ENCODE measurements at places on chromosomes 16 and 17. TPM values are rescaled to one million over a fixed set of nuclear protein-coding genes. Genes with fewer than 3 reads are reported as not detected.
A peak's percentile ranks its signal among the peaks of the same experiment; 100 is the strongest.

DNA sequence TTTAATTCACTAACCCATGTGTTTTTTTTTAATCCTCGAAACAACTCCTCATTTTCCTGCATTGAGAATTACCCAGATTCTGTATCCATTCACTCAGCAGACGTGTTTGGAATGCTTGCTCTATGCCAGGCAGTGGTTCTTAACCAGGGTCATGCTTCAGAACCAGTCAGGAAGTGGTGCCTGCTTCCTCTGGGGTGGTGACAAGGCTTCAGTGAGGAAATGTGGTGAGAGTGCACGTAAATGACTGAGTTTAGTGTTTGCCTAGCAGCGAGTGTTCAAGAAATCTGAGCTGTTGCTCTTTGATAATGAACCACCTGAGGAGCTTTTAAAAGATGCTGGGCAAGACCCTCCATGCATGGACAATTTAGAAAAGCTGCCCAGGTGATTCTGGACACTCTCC, 9.9 kb downstream of the ZFP90 start:
- H3K27me3 ChIP-seq = no peaks in the 10 kb centered on the region
- H3K36me3 ChIP-seq = peaks cover 25% of the 10 kb centered on the region
- H3K4me1 ChIP-seq = peaks cover 14% of the 10 kb centered on the region
- peak; percentile 69 for DNase-seq
- H3K4me3 ChIP-seq = no peak overlapping the region

- no peak for DNase-seq
- H3K4me1 ChIP-seq = peaks cover 32% of the 10 kb centered on the region
- no peak overlapping the region for H3K27ac ChIP-seq
- H3K36me3 ChIP-seq = no peaks in the 10 kb centered on the region
- no peaks in the 10 kb centered on the region for H3K27me3 ChIP-seq
- no peak overlapping the region for H3K4me3 ChIP-seq
Measured at GRCh38 chr16:29698484-29699323, 19.7 kb downstream of the QPRT start.

Gene SLC4A1
- total RNA-seq = not detected

Gene MAF
- 73.8 TPM for total RNA-seq

- H3K27ac ChIP-seq = no peak overlapping the region
- peak overlapping the region; percentile 62 for H3K4me3 ChIP-seq
- DNase-seq = peak; percentile 80
- H3K4me1 ChIP-seq = peaks cover 34% of the 10 kb centered on the region
- H3K27me3 ChIP-seq = no peaks in the 10 kb centered on the region
Measured at GRCh38 chr17:79991140-79991923, 44.3 kb downstream of the TBC1D16 start.

Measured in CD4-positive, alpha-beta memory T cell (primary cell).